Endothelial cell (in vitro differentiated cells): ENCODE measurements at places on chromosomes 2 and 18.

- no peak for DNase-seq
Measured at GRCh38 chr2:109264595-109265328, 135.8 kb downstream of the SH3RF3 start.

- DNase-seq = no peak
Measured at GRCh38 chr2:38438133-38438882, 61.2 kb upstream of the ATL2 start.

- DNase-seq = no peak
Measured at GRCh38 chr2:22126106-22126505, 1002.3 kb downstream of the TDRD15 start.

DNA sequence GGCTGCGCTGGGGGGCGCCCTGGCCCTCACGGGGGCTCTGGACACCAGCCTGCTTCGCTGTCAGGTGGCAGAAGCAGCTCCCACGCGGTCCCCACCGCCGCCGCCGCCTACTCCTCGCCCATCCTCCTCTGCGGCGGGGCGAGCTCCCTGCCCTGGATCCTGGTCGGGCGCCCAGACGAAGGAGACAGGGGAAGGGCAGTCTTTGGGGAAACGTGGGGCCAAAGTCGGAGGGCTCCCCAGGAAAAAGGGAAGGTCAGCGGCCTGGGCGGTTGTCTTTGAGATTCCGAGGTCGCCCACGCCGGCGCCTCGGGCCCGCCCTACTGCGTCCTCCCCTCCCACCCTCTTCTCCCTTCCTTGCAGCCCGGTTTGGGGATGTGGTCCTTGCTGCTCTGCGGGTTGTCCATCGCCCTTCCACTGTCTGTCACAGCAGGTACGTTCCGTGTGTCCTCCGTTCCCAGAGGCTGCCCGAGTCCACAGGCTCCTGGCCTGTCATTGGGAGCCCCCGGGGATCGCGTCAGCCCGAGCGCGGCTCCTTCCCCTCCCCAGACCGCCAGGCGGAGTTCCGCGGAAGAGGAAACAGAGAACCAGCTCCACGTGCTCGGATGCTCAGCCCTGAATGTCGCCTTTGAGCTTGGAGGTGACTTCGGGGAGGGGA lies 800 bp downstream of the IL1RL2 start:
- DNase-seq = peak; percentile 43

DNA sequence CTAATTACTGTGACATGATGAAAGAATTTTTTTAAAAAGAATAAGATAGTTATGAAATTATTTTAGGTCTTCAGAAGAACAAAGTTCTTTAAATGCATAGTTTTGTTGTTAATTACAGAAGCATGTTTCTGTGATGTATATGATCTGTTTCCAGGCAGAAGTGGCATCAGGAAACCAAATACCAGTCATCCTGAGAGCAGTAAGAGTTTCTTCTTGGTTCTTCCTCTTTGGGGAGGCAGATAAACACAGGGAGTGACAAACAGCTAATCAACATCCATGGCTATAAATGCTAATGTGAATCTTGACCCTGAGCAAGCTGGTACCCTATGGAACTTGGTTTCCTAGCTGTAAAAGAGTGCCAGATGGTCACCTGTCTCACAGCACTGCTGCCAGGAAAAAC lies 29.2 kb downstream of the WIPF1 start:
- DNase-seq = no peak

DNA sequence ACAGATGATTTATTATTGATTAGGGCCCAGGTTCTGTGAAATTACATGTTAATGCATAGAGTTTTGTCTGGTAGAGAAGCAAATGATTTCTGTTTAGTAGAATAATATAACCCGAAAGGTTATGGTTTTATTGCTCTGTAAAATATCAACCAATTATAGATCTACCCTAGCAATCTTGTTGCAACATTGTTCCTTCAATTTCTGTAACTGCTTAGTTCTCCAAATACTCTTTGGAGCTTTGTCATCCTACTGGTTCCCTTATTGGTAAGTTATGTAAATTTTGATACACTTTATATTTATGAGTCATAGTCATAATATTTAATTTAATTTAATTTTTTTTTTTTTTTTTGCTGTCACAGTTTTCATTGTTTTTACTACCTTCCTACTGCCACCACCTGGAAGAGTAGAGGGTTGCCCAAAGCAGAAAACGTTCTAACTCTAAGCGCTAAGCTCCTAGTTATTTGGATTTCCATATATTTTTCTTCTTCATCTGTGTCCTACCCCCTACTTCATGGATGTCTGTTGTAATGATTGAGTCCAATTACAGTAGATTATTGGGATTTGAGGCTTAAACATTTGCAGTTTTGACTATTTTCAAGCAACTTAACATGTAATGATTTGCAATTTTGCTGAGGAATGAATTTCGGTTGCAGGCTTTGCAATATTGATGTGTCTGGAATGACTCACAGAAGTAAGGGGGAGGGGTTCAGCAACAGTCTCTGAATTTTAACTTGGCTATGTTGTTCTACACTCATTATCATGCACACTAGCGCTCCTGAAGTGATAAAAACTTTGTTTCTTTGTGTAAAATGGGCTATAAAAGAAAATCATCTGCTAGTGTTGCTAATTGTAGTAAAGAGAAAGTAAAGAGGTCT lies 51.1 kb downstream of the NABP1 start:
- DNase-seq = no peak
